ENCODE measurements at places on chromosomes 12 and 14.

DNA sequence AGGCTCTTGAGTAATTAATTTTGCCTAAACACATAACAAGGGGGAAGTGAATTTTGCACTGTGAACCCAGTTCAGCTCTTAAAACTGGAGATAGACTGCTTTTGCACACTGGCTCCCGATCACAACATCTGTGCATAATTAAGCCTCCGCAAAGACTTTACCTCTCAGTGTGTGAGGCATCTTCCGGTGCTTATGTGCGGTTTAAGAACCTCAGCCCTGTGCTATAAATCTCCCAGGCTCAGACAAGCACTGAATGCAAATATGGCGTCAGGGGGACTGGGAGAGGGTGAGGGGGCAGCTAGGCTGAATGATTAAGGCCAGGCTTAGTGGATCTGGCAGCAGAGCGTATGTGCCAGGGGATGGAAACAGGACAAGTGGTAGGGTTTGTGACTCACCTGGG lies 103.3 kb downstream of the ADCK1 start:
- no peak for DNase-seq

DNA sequence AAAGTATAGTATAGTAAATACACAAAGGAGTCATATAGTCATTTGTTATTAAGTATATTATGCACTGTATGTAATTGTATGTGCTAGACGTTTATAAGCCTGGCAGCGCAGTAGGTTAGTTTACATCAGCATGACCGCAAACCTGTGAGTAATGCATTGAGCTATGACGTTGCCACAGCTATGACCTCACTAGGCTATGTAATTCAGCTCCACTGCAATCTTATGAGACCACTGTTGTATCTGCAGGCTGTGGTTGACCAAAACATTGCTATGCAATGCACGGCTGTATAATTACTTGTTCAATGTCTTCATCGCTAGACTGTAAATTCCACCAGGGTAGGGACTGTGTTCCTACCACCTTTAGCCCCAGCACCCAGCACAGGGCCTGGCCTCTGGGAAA lies 53.2 kb upstream of the VASH1 start:
- DNase-seq = no peak

DNA sequence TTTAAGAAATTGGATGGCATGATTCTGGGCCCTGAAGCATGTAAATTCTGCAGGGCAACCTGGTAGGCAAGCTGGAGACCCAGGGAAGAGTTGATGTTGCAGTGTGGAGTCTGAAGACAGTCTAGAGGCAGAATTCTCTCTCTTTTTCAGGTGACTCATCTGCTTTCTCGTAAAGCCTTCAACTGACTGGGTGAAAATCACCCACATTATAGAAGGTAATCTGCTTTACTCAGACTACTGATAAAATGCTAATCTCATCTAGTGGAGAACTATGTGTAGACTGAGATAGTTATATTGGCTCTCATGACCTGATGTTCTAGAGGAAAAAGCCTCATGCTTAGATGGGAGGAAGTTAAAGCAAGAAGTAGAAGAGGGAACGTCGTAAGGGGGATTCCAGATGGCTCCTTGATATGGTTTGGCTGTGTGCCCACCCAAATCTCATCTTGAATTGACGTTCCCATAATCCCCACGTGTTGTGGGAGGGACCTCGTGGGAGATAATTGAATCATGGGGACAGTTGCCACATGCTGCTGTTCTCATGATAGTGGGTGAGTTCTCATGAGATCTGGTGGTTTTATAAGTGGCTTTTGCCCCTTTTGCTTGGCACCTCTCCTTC lies 723.8 kb downstream of the BCL11B start:
- DNase-seq = peak; percentile 16

- no peak for DNase-seq
Measured at GRCh38 chr14:69226736-69227135, 33.2 kb upstream of the GALNT16 start.

GRCh38 chr14:94117856-94118255 lies 7.3 kb downstream of the IFI27 start:
- DNase-seq = no peak

All from stimulated activated CD8-positive, alpha-beta memory T cell treated with anti-CD3 and anti-CD28 coated beads, Interleukin-7, amount 100 ng/mL, for 24 hours (primary cell).